ENCODE measurements at places on chromosomes 13 and 19.

DNA sequence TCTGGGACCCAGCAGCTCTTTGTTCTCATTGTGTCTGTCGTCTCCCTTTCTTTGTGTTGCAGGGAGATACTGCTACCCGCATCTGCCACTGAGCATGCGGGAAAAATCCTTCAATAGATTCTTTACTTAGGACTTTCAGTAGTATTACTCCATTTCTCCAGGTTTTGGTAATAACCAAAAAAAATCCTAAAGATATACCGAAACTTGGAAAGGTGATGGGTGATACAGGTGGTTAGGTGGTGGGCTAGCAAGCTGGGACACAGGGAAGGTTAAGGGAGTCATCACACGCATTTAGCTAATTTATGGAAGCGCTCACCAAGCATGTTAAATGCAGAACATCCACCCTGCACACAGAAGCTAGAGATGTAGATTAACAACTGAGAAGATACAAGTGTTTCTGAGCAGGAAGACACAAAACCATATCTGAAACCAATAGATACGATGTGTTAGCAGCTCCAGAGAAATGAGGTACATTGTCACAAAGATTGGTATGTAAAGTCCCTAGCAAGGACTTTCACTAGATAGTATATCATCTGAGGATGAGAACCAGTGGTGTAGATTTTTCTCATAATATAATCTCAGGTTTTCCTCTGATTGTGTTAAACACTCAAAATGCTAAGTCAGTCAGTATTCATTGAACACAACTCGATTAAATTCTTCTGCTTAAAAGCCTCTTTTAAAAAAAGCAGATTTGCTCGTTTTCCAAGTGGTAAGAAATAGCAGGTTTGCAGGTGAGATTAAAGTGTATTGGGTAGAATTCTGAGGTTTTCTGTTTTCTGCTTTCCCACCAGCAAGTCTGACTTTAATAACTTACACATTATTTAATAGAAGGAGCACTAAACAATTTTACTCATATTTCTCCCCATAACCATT, 1.2 kb upstream of the SLAIN1 start:
- no peak for DNase-seq

GRCh38 chr13:98289339-98289945, 112.4 kb upstream of the RNF113B start:
- DNase-seq, result no peak

GRCh38 chr13:60491531-60491930, 94.5 kb downstream of the TDRD3 start:
- no peak for DNase-seq

DNA sequence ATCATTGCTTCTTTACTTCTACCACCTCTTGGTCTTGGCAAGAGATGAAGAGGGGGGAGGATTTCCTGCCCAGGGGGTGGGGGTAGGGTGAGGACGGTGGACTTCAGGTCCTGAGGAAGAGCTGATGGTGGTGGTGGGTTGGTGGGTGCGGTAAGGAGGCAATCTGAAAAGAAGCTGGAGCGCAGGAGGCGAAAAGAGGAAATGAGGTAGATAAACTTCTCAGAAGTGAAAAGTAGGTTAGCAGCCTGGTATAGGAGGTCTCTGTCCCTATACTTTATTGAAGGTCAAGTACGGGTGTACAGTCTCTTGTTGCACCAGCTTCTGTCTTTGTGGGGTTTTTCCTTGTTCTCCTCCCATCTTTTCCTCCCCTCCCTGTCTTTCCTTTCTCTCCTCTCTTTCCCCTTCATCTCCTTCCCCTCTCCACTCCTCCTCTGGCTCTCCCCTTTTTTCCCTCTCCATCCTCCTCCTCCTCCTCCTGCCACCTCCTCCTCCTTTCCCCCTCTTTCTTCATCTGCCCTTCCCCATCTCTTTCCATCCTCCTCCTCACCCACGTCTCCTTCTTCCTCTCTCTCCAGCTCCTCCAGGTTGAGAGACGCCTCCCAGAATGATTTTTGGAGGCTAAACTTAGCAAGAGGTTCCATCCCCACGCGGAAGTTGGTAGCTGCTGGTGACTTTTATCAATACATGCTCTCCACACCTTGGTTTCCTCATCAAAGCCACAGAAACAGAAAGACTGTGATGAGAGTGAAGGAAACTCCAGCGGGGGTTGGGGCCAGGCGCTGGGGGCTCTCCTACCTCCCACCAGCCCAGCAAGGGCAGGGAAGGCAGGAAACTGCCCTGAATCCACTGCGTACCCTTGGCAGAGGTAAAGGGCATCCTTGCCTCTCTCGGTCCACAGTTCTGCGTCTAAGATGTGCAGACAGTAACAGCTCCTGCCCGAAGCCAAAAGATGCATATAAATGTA, 15.3 kb downstream of the TNFSF14 start:
- no peak for DNase-seq

- no peak for DNase-seq
Observed at GRCh38 chr19:16442386-16443276, 29.1 kb downstream of the EPS15L1 start.

DNA sequence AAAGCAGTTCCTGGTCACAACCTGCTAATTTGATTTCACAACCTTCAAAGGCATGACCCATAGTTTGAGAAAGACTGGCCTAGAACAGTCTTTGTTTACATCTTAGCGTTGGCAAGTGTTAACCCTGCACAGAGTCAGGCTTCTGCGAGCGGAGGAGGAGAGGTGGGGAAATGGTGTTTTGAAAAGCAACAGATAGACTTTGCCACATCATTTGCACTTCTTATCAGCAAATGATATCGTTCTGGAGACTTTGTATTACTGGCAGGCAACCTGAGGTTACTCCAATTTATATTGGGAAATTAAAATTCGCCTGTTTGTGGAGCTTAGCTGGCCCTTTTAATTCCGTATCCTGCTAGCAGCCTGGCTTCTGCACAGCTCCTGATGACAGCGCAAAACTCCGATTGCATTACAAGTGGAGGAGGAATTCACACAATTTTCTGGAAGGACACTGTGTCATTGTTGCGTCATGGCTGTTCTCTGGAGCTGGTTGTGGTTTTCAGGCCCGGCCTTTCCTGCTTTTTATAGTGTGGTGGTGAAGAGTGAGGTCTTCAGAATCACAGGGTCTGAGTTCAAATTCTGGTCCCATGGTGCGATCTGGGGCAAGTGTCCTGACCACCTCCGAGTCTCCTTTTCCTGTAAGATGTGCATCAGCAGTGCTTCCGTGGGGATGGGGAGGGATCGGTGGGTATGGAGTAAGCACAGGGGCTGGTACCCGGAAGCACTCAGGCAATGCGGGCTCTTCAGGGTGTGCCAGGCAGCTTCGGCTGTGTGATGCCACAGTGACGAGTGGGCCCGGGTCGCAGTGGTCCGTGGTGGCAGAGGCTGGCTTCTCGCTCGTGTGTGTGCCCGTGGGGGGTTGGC, 49.1 kb upstream of the EHD2 start:
- DNase-seq, result peak; percentile 85
